ENCODE measurements at places on chromosomes 12 and 14. TPM values are rescaled to one million over a fixed set of nuclear protein-coding genes. Genes with fewer than 3 reads are reported as not detected.

The GPX2 gene
- total RNA-seq = not detected

The GALNT16 gene
- total RNA-seq = 48.8 TPM

The TRPV4 gene
- 0.28 TPM for total RNA-seq

The HCAR3 gene
- not detected for total RNA-seq

The ARHGAP9 gene
- total RNA-seq = 15.9 TPM

The DEPDC4 gene
- 2.6 TPM for total RNA-seq

The AKAP6 gene
- total RNA-seq = 291 TPM

The CCDC175 gene
- 1.0 TPM for total RNA-seq

The FITM1 gene
- total RNA-seq = not detected

The SINHCAF gene
- 3.2 TPM for total RNA-seq

The ACOT6 gene
- total RNA-seq = not detected

The SLC17A8 gene
- total RNA-seq = 1.0 TPM

The KIAA0586 gene
- 23.8 TPM for total RNA-seq

The ARMH4 gene
- 24.0 TPM for total RNA-seq

The CD4 gene
- total RNA-seq = 10.4 TPM

The MYO1A gene
- 0.41 TPM for total RNA-seq

The FGD6 gene
- 16.6 TPM for total RNA-seq

The RNASE3 gene
- 0.92 TPM for total RNA-seq

The PMCH gene
- total RNA-seq = not detected

The PSMA3 gene
- total RNA-seq = 84.0 TPM

The GPR84 gene
- total RNA-seq = 3.9 TPM

The INHBE gene
- not detected for total RNA-seq

Measured in dorsolateral prefrontal cortex (tissue), 122 donors.